ENCODE measurements at places on chromosomes 2 and 18. TPM values are rescaled to one million over a fixed set of nuclear protein-coding genes. Genes with fewer than 3 reads are reported as not detected.

DNA sequence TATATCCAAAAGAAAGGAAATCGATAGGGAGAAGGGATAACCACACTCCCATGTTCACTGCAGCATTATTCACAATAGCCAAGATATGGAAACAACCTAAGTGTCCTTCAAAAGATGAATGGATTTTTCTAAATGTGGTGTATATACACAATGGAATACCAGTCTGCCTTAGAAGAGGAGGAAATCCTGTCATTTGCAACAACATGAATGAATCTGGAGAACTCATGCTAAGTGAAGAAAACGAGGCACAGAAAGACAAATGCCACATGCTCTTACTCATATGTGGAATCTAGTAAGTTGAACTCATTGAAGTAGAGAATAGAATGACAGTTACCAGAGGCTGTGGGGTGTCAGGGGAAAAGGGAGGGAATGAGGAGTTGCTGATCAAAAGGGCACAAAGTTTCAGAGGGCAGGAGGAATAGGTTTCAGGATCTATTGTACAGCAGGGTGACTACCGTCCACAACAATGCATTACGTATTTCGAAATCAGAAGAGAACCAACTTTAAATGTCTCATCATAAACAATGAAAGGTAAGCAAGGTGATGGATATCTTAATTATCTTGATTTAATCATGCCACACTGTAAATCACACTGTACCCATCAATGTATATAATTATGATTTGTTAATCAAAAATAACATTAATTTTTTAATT is 46.1 kb downstream of the SIGLEC15 start:
- peaks cover 23% of the 10 kb centered on the region for H3K36me3 ChIP-seq
- no peaks in the 10 kb centered on the region for H3K27me3 ChIP-seq
- no peak for DNase-seq
- H3K4me3 ChIP-seq = no peak overlapping the region
- H3K27ac ChIP-seq = no peak overlapping the region

DNA sequence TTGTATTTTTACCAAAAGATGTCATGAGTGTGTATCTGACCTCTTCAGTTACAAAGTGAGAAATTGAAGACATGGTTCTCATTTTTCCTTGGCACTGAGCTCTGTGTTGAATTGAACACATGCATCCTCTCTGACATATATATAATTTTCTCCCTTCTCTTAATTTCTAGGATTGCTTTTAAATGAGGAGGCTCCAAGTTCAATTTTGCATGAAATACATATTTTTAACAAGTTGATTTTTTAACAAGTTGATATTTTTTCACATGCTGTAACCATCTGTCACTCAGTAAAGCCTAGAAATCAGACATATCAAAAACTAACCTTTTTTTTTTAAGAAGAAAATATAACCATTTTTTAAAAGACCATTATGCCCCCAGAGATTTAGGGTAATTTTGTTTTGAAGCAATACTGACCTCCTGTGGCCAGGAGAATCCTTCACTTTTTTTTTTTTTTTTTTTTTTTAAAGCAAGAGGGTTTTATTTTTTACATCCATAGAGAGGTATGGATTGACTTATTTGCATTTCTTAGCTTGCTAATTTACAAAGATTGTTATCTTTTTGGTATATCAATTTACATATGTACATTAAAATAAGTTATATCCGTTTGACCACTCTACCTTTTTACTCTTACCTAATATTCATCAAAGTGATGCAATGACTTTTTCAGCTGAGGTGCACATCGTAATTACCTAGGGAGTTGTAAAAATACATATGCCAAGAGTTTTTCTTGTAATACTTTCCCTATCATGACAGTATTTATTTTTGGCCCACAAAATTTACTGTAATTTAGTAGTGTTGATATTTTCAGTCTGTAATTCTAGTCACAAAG is 161.8 kb downstream of the SOCS6 start:
- H3K27ac ChIP-seq = no peak overlapping the region
- DNase-seq = no peak
- H3K36me3 ChIP-seq = no peaks in the 10 kb centered on the region

DNA sequence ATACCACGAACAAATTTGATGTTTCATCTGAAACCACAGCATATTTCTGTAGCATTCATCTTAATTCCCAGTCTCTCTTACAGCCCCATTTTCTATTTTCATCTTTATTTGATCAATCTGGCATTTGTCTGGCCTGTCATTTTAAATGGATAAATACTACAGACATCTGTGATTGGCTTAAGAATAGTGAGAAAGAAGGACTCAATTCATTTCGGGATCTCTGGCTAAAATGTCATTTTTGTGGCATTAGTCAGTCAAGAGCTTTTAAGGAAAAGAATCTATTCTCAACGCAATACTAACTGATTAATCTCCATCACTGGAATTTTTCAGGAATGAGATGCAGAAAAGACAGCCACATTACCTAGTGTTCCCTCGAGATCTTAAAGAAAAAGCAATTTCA is 585.9 kb downstream of the IRS1 start:
- no peak for DNase-seq
- H3K27me3 ChIP-seq = no peaks in the 10 kb centered on the region
- H3K27ac ChIP-seq = no peak overlapping the region

DNA sequence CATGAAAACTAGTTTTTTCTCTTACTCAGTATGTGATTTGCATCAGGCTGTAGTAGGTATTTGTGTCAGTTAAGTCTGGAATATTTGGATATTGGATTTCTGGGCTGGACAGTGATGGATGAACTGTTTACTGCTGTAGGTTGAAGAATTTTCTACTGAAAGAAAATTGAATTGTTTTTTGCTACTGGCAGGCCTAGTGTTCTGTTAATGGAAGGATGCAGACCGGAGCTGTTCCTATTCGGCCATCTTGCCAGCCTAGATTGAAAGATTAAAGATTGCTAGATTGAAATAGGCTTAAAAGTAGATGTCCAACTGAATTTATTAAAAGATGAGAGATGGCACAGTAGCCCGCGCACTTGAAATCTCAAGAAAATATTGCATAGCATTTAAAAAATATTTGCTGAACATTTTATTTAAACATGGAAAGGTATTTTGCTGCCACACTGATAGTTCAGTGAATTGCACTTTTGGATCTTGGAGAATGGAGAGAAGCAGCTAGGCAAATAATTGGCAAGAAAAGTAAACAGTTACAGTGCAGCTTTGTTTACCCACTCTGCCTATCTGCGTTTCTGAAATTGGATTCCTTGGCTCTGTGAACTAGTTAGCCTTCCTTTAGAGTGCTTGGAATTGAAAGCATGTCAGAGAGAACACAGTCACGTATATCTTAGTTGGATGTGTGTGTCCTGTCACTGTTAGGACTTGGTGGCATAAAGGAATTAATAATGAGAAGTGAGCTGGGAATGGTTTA is 54.1 kb downstream of the EPB41L5 start:
- H3K4me1 ChIP-seq = no peaks in the 10 kb centered on the region
- DNase-seq = no peak
- no peak overlapping the region for H3K27ac ChIP-seq
- H3K4me3 ChIP-seq = no peak overlapping the region
- H3K27me3 ChIP-seq = no peaks in the 10 kb centered on the region

DNA sequence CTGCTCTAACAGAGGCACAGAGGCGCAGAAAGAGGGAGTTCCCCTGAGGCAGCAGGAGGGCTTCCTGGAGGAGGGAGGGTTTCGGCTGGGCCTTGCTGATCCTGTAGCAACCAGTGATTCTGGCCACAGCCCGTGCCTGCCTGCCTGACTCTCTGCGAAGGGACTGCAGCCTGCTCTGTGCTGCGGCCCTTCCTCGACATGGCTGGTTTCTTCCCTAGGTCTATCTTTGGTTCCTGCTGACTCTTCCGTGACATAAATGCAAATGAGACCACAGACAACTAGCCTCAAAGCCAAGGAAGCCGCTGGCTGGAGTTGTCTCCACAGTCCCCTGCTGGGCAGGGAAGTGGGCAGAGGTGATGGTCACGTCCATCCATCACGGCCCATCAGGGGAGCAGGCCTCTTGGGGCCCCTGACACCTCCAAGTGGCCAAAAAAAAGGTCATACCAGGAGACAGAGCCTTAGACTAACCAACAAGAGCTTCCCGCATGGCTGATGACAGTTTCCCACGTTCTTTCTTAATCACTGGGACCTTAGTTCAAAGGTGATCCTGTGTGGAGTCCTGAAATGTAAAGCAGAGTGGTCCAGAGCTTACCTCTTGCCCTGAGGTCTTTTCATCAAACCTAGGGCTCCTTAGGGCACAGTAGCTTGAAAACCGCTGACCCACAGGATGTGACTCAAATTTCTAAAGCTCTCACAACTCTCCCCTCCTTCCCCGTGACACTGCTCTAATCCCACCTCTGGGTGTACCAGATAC is 55.3 kb downstream of the HS1BP3 start:
- peak overlapping the region; percentile 43 for H3K27ac ChIP-seq
- no peaks in the 10 kb centered on the region for H3K27me3 ChIP-seq
- peak; percentile 39 for DNase-seq
- no peaks in the 10 kb centered on the region for H3K4me1 ChIP-seq
- H3K36me3 ChIP-seq = no peaks in the 10 kb centered on the region
- H3K4me3 ChIP-seq = no peak overlapping the region

Gene TUBA3E
- total RNA-seq = not detected

Gene KLF11
- total RNA-seq = 7.5 TPM

Gene FSHR
- total RNA-seq = not detected

Gene CNGA3
- total RNA-seq = not detected

DNA sequence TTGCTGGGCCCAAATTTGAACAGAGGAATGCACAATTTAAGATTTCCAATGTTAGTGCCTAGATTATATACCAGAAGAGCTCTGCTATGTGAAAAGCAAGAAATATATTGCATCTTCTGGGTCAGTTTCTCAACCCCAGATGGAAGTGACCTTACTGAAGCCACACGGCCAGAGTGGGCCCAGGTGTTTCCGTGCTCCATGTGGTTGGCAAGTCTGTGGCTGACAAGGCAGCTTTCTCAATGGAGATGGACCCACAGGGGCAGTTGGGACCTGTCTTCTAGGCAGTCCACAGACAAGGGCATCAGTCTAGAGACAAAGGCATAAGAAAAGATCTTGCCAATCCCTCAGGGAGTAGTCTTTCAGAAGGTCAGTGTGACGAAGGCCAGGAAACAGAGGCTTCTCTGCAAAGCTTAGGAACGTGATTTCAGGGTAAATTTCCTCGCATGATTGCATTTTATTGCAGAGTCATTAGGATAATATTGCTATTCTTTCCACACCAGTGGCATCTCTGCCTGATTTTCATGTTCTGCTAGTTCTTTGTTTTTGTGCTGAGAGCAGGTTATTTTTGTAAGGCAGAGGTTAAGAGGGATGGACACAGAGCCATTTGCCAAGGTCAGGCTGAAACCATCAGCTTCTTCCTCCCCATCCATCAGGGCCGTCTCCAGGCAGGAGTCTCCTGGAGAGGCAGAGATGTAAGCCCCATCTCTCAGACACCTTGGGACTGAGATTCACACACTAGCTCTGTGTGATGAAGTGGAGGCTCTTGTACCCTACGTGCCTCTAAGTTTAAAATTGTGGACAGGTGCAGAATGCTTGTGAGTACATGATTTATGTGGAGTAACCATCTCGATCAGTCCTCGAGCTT is 202.1 kb downstream of the ANKRD30B start:
- no peak overlapping the region for H3K4me3 ChIP-seq
- DNase-seq = no peak
- no peaks in the 10 kb centered on the region for H3K36me3 ChIP-seq

DNA sequence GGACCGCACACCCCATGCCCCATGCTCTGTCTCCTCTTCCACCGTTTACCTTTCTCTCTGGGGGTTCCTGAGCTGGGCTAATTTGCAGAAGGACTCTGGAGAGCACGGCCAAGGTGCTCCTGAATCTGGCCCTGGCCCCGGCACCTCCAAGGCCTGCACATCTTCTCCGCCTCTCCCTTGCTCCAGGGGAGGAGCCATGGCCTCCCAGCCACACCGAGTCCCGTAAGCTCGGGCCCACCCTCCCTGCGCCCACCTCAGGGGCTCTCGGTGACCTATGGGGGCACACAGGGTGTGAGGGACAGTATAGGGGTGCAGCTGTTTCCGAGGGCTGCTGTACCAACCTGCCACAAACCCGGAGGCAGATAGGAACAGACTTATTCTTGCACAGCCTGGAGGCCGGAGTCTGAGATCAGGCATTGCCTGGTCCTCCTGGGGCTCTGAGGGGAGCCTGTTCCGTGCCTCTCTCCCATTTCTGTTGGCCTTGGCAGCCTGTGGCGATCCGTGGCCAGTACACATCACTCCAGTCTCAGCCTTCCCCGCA is 127.3 kb upstream of the GPC1 start:
- no peak overlapping the region for H3K27ac ChIP-seq
- no peak for DNase-seq
- no peaks in the 10 kb centered on the region for H3K36me3 ChIP-seq
- no peak overlapping the region for H3K4me3 ChIP-seq

- no peak overlapping the region for H3K27ac ChIP-seq
- H3K27me3 ChIP-seq = no peaks in the 10 kb centered on the region
- no peak overlapping the region for H3K4me3 ChIP-seq
- DNase-seq = no peak
These were observed 26.8 kb downstream of the DSG4 start for GRCh38 chr18:31403409-31403808.

Gene TSPYL6
- not detected for total RNA-seq

DNA sequence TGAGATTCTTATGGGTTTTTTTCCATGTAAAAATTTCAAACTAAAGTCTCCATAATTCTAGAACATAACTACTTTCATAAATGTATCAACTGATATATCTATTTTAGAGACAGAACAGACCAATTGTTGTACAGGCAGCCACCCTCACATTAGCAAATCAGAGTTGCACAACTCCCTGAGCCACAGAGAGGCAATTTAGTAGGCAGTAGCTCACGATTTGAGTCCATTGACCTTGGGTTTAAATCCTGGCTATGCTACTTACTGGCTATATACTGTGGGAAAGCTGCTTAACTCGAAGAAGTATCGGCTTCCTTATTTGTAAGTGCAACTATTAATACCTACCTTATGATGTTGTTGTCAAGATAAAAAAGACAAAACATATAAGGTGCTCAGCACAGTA is 16.2 kb downstream of the MTIF2 start:
- no peaks in the 10 kb centered on the region for H3K27me3 ChIP-seq
- H3K36me3 ChIP-seq = peaks cover under 1% of the 10 kb centered on the region
- H3K27ac ChIP-seq = no peak overlapping the region
- no peak for DNase-seq
- no peak overlapping the region for H3K4me3 ChIP-seq

Measured in CD8-positive, alpha-beta memory T cell (primary cell).